SJCRH30 (cell line): ENCODE measurements at places on chromosomes 5 and 9. TPM values are rescaled to one million over a fixed set of nuclear protein-coding genes. Genes with fewer than 3 reads are reported as not detected.

The SLC34A3 gene
- total RNA-seq, result 0.06 TPM in 1 of 2 replicates, not detected in the other

DNA sequence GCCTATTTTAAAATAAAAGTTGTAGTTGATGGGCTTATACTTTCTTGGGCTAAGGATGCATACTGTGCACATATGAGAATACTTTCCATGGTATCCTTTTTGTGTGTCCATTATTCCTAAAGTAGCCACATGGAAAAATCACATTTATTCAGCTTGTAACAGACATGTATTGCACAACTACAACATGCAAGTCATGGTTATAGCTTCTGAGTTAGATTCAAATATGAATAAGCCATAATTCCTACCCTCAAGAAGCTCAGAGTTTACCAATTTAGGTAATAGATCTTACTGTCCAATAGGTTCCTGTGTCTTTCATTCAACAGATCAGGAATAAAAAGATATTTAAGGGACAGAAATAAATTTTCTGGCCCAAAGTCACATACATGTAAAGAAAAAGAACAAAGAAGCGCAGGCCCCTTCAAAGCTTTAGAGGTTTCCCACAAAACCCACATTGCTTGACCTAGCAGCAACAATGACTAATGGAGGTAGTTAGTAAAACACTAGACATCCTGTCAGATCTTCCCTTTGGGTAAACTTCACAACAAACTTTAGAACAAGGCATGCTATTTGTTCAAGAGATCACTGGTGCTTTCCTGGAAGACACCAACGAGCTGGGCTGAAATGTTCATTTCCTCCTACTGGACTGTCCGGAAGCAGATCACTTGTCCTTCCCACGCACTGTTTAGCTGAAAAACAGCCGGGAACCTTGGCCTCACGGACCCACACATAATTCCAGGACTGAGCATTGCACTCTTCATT, 78.4 kb upstream of the ITGA1 start:
- no peak overlapping the region for H3K4me3 ChIP-seq
- H3K27ac ChIP-seq, result no peak overlapping the region
- no peaks in the 10 kb centered on the region for H3K36me3 ChIP-seq

The TMC1 gene
- total RNA-seq, result not detected in 2 replicates

DNA sequence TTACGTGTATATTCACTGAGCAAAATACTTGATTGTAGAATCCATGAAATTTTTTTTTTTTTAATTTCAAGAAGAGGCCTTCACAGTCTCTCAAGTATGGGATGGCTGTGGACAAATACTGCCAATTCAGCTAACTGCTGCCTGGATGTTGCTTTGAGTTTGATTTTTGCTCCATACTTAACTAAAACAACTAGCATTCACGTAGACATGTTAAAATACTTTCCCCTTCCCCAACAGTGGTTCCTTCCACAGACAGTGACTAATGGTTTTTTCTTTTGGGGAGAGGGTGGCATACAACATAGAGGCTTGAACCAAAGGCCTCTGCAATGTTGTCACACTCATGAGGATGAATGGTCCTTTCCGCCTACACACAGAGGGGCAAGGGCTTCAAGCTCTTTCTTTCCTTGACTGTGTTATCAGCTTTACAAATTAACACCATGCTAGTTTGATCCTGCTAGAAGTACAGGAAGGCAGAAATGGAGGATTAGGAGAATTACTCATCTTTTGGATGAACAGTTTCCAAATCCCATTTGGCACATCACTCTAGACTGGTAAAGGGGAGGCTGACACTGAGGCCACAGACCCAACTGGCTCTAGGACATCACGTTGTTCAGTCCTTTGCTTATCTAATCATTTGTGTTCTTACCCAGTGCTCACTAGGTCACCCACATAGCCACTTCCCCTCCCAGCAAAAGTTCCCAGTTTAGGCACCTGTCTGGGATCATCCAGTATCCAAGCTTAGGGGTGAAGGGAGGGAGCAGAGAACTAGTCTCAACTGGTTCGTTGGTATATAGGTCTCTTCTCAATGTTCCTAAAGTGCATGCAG, 1.8 kb upstream of the LEAP2 start:
- H3K27me3 ChIP-seq, result no peaks in the 10 kb centered on the region
- no peak for DNase-seq
- H3K27ac ChIP-seq, result no peak overlapping the region
- H3K4me1 ChIP-seq, result peaks cover 3% of the 10 kb centered on the region; the same call in 1 of the 2 replicates
- H3K36me3 ChIP-seq, result peaks cover 50% of the 10 kb centered on the region

The MCTP1 gene
- total RNA-seq, result 1.7 and 1.8 TPM in 2 replicates
